ENCODE measurements at places on chromosomes 11 and 22.

- no peak for DNase-seq
Observed at GRCh38 chr22:28139516-28139915, 220.5 kb upstream of the PITPNB start.

GRCh38 chr11:94201004-94201465 lies 72.4 kb downstream of the PANX1 start:
- no peak for DNase-seq

DNA sequence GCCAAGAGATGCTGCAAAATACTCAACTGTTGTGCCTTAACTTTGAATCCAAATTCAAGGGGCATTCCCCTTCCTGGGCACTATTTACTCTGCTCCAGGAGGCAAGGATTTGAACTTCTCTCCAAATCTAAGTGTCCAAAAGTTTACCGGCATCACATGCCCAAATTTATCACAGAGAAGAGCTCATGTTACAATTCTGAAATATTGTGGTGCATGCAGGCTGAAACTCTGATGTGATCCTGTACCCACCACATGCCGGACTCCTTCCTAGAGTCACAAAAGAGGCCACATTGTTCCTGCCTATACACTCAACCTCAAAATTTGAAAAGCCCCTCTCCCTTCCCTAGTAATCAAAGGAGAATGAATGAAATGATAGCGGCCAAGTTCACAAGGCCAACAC lies 1.3 kb downstream of the TRAF6 start:
- no peak for DNase-seq

- no peak for DNase-seq
Observed at GRCh38 chr11:9692691-9693090, 28.8 kb downstream of the SWAP70 start.

GRCh38 chr11:8257003-8257664 lies 6.5 kb downstream of the LMO1 start:
- no peak for DNase-seq

DNA sequence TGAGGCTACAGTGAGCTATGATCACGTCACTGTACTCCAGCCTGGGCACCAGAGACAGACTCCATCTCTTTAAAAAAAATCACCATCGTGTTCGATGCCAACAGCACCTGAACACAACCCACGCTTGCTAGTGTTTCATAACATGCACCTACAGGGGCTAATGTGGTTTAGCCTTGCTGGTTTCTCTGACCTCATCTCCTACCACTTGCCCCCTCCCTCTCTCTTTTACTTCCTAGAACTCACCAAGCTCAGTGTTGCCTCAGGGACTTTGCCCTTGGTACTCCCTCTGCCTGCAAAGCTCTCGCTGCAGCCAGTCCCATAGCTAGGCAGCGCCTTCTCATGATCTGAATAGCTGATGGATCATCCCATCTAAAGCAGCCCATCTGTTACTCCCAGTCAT lies 99.8 kb downstream of the FBXO7 start:
- no peak for DNase-seq

DNA sequence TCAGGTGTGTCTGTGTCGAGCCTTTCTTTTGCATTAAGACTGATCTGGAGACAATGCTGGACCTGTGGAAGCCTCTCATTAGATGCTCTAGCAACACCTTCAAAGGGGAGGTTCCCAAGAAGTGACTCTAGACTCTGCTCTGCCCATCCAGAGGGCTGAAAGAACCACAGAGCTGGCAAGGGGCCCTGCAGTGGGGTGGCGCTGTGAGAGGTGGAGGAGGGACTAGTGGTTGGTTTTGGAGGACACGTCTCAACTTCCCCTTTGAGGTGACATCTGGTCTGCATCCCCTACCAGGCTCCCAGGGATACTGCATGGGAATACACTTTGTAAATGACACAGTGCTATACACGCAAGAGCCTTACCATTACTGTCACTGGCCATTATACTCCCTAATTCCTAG lies 34.2 kb upstream of the SYT13 start:
- DNase-seq, result no peak

GRCh38 chr11:47318166-47318565 lies 34.3 kb downstream of the MYBPC3 start:
- DNase-seq, result no peak

GRCh38 chr11:88151709-88152265 lies 23.5 kb downstream of the RAB38 start:
- DNase-seq, result no peak

DNA sequence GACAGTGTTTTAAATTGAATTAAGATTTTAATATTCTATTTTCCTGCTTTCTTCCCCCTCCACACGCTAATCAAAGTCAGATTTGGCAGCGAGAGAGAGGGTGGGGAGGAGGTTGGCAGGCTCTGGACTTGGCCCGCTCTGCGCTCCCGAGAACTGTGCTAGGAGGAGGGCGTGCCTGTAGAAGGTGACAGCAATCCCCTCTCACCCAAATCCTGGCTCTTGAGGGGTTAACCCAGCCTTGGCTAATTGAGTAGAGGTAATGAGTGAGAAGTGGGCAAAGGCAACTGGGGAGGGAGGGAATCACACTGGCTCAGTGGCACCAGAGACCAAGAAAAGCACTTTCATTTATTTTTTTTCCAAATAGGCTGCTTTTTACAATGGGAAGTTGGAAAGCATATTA lies 42.2 kb downstream of the BUD13 start:
- DNase-seq, result peak; percentile 65

- DNase-seq, result peak; percentile 52
Observed at GRCh38 chr11:129881570-129882170, 13.7 kb downstream of the NFRKB start.

DNA sequence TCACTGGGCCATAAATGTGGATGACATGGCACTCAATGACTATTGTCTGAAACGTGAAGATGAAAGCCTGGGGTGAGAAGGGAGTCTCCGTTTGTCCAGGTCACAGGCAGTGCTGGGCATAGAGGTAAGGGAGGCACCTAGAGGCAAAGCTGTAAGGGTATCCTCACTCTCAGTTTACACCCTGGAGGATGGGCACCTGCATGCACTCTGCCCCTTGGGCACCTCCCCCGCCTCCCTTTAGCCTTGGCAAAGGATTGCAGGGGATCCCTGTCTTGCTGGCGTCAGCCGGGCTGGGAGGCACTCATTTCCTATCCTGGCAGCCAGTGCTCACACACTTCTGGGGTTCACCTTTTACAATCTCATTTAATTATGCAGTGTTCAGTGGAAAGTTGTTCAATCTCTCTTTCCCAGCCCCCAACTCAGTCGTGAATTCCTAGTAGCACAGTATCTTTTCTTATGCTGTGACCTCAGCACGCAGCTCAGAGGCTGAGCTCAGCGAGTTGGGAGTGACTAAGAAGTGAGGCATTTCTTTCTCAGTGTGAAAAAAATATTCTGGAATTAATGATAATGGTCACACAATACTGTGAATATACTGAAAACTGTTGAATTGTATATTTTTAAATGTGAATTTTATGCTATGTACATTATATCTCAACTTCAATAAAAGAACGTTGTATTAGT lies 866.6 kb downstream of the BRD1 start:
- no peak for DNase-seq

DNA sequence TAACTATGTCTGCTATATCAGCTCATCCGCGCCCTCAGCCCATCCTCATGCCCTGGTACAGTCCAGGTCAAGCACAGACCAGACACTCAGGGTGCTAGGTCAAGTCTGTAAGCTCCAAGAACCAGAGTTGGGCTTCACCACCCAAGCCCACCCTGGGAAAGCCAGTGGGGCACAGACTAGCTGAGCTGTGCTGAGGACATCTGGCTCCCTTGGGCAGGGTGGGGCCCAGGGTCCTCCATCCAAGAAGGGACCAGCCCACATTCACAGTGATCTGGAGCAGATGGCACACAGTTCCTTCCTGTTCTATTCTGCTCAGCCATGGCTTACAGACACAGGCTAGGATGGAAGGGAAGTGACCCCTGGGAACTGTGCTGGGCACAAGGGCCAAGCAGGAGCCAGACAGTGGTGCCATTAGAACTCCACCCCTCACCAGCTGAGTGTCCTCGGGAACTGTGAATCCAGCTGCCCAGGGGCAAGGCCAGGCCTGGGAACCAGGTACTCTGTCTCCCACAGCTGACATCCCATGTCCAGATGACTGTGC lies 9.1 kb downstream of the P2RY6 start:
- DNase-seq, result no peak
